ENCODE measurements at places on chromosomes 3 and 15.

DNA sequence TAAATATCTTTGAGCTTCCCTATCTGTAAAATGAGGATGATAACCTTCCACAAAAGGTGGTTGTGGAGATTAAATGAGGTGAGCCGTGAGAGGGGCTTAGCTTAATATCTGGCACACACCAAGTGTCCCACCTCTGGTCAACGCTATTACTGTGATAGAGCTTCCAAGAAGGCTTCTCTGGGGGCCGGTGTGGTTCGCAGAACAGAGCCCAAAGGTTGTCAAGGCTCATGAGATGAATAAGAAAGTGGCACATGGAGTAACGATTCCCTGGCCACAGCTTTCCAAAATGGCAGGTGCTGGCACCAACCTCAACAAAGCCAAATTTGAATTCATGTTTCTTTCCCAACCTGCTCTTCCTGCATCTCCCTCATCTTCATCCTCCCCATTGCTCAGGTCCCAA, 10.4 kb downstream of the KY start:
- DNase-seq: no peak

- DNase-seq: no peak
Measured at GRCh38 chr3:186946756-186947375, 16.5 kb downstream of the ST6GAL1 start.

DNA sequence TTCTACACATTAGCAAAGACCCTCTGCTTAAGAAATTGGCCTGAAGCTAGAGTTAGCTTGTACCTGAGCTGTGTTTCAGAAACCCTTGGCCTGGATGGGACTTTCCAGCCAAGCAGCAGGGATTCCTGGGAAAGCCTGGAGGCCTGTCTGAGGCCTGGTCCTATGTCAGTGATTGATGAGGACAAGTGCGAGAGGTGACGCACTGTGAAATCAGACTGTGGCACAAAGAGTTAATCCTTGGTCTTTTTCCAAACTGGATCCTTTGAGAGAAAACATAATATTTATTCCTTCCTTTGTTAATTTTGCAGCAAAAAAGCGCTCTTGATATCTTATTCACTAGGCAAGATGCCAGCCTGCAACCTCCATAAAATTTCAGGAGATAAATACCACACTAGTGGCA, 225.0 kb upstream of the ATP11B start:
- no peak for DNase-seq

GRCh38 chr15:57079931-57080620, 161.6 kb downstream of the TCF12 start:
- no peak for DNase-seq

- no peak for DNase-seq
Measured at GRCh38 chr15:31013863-31014607, 22.6 kb upstream of the MTMR10 start.

GRCh38 chr15:32908135-32908801, 190.5 kb downstream of the GREM1 start:
- DNase-seq: no peak

DNA sequence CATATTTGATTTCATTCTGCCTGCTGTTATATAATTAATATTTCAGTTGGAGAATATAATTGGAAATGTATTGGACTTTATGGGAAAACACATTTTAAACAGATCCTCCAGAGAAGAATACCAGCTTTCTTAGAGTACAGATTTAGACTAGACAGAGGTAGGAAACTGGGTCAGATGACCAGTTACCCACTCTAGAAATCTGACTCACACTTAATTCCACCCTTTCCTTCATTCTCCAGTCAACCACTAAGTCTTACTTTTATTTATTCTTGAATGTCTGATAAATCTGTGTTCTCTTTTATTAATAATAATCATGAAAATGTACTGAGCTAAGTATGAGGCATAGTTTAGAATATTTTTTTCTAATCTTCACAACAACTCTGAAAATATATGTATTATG, 110.7 kb downstream of the LRRC49 start:
- DNase-seq: no peak
